ENCODE measurements at places on chromosomes 16 and 17. TPM values are rescaled to one million over a fixed set of nuclear protein-coding genes. Genes with fewer than 3 reads are reported as not detected.

The MPP3 gene
- polyA plus RNA-seq: 4.9 TPM

DNA sequence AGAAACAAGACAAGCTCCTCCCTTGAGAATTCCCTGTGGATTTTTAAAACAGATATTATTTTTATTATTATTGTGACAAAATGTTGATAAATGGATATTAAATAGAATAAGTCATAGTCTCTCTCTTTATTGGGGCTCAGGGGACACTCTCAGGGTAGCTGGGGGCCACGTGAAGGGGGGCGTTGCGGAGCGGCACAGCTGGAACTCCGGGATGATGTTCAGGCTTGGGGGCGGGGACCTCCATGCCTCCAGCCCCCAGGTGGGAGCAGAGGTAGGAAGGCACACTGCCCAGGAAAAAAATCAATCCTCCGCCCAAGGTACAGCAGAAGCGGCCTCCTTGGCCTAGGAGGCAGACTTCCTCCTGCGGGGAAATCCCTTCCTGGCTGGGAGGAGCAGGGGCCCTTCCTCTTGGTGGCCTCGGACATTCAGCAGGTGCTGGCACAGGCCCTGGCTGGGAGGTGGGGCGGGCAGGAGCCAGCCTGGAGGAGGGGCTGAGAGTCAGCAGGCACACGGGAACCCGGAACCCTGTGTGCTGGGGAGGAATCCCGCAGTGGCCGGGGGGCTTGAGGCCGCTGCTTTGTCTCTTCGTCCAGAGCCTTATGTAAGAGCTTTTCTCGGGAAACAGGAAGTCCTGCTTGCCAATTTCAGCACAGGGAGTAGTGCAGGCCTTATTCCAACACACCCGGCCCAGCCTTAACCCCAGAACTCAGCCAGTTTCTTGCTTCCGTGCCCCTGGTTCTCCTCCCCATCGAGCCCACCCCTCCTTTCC lies 591 bp upstream of the TNFSF13 start:
- DNase-seq: peak; percentile 97

- DNase-seq: no peak
Measured at GRCh38 chr16:55039511-55039910, 108.8 kb downstream of the IRX5 start.

- DNase-seq: peak; percentile 58
Measured at GRCh38 chr16:85673529-85674417, 15.0 kb downstream of the GINS2 start.
